Activated T-cell treated with anti-CD3 and anti-CD28 coated beads, Interleukin-2, amount 50 U/mL, for 72 hours (primary cell): ENCODE measurements at places on chromosomes 6 and 20. TPM values are rescaled to one million over a fixed set of nuclear protein-coding genes. Genes with fewer than 3 reads are reported as not detected.
A peak's percentile ranks its signal among the peaks of the same experiment; 100 is the strongest.

OR2B6 gene
- total RNA-seq = 0.35 TPM

GJA1 gene
- 0.19 TPM for total RNA-seq

GRCh38 chr6:114762145-114762544 is 419.3 kb upstream of the HS3ST5 start:
- no peaks in the 10 kb centered on the region for H3K4me1 ChIP-seq
- no peak for DNase-seq
- no peaks in the 10 kb centered on the region for H3K27me3 ChIP-seq
- no peak overlapping the region for H3K4me3 ChIP-seq
- H3K36me3 ChIP-seq = no peaks in the 10 kb centered on the region
- no peak overlapping the region for H3K27ac ChIP-seq

- H3K27me3 ChIP-seq = no peaks in the 10 kb centered on the region
- H3K4me3 ChIP-seq = peak overlapping the region; percentile 86
- H3K27ac ChIP-seq = peak overlapping the region; percentile 98
- H3K36me3 ChIP-seq = peaks cover 13% of the 10 kb centered on the region
Measured at GRCh38 chr20:33994222-33994913, 657 bp downstream of the RALY start.

- no peaks in the 10 kb centered on the region for H3K4me1 ChIP-seq
- no peak overlapping the region for H3K4me3 ChIP-seq
- H3K27ac ChIP-seq = no peak overlapping the region
- no peaks in the 10 kb centered on the region for H3K27me3 ChIP-seq
- no peaks in the 10 kb centered on the region for H3K36me3 ChIP-seq
Measured at GRCh38 chr20:51926670-51927305, 124.5 kb upstream of the SALL4 start.

DNA sequence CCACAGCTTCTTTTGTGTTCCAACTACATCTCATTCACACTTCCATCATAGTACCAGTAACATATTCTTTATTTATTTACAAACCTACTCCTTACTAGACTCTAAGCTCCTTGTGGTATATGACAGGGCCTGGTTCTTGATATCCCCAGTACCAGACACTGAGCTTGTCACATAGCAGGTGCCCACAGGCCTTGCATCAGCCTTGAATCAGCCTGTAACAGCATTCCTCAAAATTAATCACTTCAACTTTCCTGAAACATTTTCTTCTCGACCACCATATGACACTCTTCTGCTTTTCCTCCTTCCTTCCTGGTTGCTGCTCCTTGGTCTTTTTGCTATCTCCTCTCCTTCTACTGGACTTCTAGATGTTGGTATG is 24.7 kb upstream of the SRPK1 start:
- H3K27me3 ChIP-seq = no peaks in the 10 kb centered on the region
- no peak for DNase-seq
- no peak overlapping the region for H3K4me3 ChIP-seq

RBPJL gene
- not detected for total RNA-seq

SLC17A1 gene
- not detected for total RNA-seq

GRCh38 chr6:170147056-170147787 is 143.7 kb downstream of the DLL1 start:
- peaks cover 17% of the 10 kb centered on the region for H3K27me3 ChIP-seq
- peak overlapping the region; percentile 85 for H3K27ac ChIP-seq
- peaks cover 11% of the 10 kb centered on the region for H3K36me3 ChIP-seq
- DNase-seq = no peak
- H3K4me3 ChIP-seq = peak overlapping the region; percentile 80

- no peaks in the 10 kb centered on the region for H3K27me3 ChIP-seq
- H3K27ac ChIP-seq = no peak overlapping the region
- H3K36me3 ChIP-seq = no peaks in the 10 kb centered on the region
- H3K4me3 ChIP-seq = no peak overlapping the region
- no peak for DNase-seq
Measured at GRCh38 chr6:101108286-101108685, 227.2 kb upstream of the ASCC3 start.
